ENCODE measurements at places on chromosomes 5 and 9. TPM values are rescaled to one million over a fixed set of nuclear protein-coding genes. Genes with fewer than 3 reads are reported as not detected.

- no peaks in the 10 kb centered on the region for H3K36me3 ChIP-seq
- no peaks in the 10 kb centered on the region for H3K4me1 ChIP-seq
- H3K4me3 ChIP-seq: no peak overlapping the region
- no peaks in the 10 kb centered on the region for H3K27me3 ChIP-seq
- H3K27ac ChIP-seq: no peak overlapping the region
Measured at GRCh38 chr5:10552183-10553143, 11.4 kb upstream of the ANKRD33B start.

- H3K4me1 ChIP-seq: no peaks in the 10 kb centered on the region
- H3K4me3 ChIP-seq: no peak overlapping the region
- DNase-seq: no peak
- H3K36me3 ChIP-seq: no peaks in the 10 kb centered on the region
- no peaks in the 10 kb centered on the region for H3K27me3 ChIP-seq
- H3K27ac ChIP-seq: no peak overlapping the region
Measured at GRCh38 chr5:124873188-124873587, 126.7 kb upstream of the ZNF608 start.

The OLFML2A gene
- 16.7 TPM for total RNA-seq

DNA sequence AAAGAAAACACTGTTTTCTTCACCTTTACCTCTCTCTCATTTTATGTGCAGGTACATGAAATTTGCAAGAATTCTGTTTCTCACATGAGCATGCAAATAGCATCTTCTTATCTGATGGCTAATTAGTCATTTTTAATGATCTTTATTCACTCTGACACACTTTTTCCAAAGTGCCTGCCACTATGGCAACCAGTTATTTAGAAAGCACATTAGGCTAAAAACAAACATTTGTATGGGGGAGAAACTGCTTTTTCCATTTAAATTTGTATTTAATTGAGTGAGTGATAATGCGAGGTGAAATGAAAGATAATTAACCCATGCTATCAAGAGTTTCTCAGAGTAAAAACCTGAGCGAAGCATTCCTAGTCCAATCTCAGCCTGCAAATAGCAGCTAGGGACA is 365.0 kb downstream of the MAT2B start:
- H3K4me3 ChIP-seq: no peak overlapping the region
- no peak overlapping the region for H3K27ac ChIP-seq
- H3K4me1 ChIP-seq: no peaks in the 10 kb centered on the region
- no peak for DNase-seq

GRCh38 chr5:153014194-153014593 is 476.3 kb upstream of the GRIA1 start:
- DNase-seq: no peak
- H3K4me1 ChIP-seq: no peaks in the 10 kb centered on the region
- H3K36me3 ChIP-seq: no peaks in the 10 kb centered on the region
- no peak overlapping the region for H3K27ac ChIP-seq
- no peak overlapping the region for H3K4me3 ChIP-seq

The HACD4 gene
- 3.1 TPM for total RNA-seq

DNA sequence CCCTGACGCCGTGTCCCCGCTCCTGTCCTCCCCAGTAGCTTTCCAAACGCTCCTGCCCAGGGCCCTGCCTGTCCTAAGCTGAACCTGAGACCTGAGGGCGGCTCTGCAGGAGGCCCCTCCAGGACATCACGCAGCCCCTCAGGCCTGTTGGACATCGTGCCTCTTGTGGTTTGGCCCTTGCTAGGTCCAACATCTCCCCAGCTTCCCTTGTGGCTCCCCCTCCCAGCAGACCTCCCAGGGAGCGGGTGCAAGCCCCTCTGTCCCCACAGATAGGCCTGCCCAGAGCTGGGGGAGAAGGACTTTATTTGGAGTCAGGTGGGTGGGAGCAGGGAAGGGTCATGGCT is 4.1 kb downstream of the OBP2B start:
- H3K27ac ChIP-seq: no peak overlapping the region
- no peaks in the 10 kb centered on the region for H3K36me3 ChIP-seq
- no peaks in the 10 kb centered on the region for H3K4me1 ChIP-seq
- no peaks in the 10 kb centered on the region for H3K27me3 ChIP-seq

GRCh38 chr9:32516241-32516640 is 9.8 kb downstream of the RIGI start:
- no peak overlapping the region for H3K27ac ChIP-seq
- no peak overlapping the region for H3K4me3 ChIP-seq
- H3K36me3 ChIP-seq: no peaks in the 10 kb centered on the region

GRCh38 chr5:78587775-78588291 is 60.7 kb downstream of the LHFPL2 start:
- no peaks in the 10 kb centered on the region for H3K36me3 ChIP-seq
- no peaks in the 10 kb centered on the region for H3K4me1 ChIP-seq
- no peak overlapping the region for H3K4me3 ChIP-seq
- no peak for DNase-seq
- H3K27ac ChIP-seq: no peak overlapping the region
- H3K27me3 ChIP-seq: no peaks in the 10 kb centered on the region

DNA sequence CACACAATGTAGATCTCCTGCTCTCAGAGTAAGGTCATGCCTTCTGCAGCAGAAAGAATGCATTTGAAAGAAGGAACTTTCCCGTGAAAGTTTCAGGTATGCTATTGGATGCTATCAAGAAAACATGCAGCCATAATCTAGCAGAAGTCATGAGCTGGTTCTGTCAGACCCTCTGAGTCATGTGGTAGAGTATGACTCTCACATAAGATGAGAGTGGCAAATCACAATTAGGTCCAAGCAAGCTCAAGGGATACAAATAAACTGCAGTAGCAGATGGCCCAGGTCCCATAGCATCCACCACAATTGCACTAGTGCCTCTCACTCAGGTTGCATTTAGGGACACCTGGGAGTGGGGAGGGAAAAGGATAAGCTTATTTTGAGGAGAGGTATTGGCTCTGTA is 292.8 kb downstream of the ASTN2 start:
- DNase-seq: no peak
- H3K4me3 ChIP-seq: no peak overlapping the region
- H3K36me3 ChIP-seq: no peaks in the 10 kb centered on the region
- H3K27ac ChIP-seq: no peak overlapping the region
- H3K27me3 ChIP-seq: no peaks in the 10 kb centered on the region

The SPINK1 gene
- total RNA-seq: 3.7 TPM

The PCDHA9 gene
- total RNA-seq: 0.14 TPM

The DBH gene
- total RNA-seq: not detected

The PRR7 gene
- total RNA-seq: 8.7 TPM

GRCh38 chr5:102796009-102796408 is 40.9 kb downstream of the PAM start:
- no peaks in the 10 kb centered on the region for H3K36me3 ChIP-seq
- H3K27me3 ChIP-seq: no peaks in the 10 kb centered on the region
- no peaks in the 10 kb centered on the region for H3K4me1 ChIP-seq
- no peak for DNase-seq
- no peak overlapping the region for H3K4me3 ChIP-seq
- H3K27ac ChIP-seq: no peak overlapping the region

The SPINK14 gene
- total RNA-seq: not detected

- H3K4me3 ChIP-seq: no peak overlapping the region
- no peak for DNase-seq
- no peaks in the 10 kb centered on the region for H3K27me3 ChIP-seq
- H3K4me1 ChIP-seq: no peaks in the 10 kb centered on the region
- H3K36me3 ChIP-seq: no peaks in the 10 kb centered on the region
Measured at GRCh38 chr9:89273528-89274279, 37.3 kb upstream of the CKS2 start.

GRCh38 chr5:122444411-122444810 is 132.4 kb downstream of the SNCAIP start:
- no peaks in the 10 kb centered on the region for H3K27me3 ChIP-seq
- DNase-seq: no peak
- H3K36me3 ChIP-seq: no peaks in the 10 kb centered on the region
- no peak overlapping the region for H3K27ac ChIP-seq

DNA sequence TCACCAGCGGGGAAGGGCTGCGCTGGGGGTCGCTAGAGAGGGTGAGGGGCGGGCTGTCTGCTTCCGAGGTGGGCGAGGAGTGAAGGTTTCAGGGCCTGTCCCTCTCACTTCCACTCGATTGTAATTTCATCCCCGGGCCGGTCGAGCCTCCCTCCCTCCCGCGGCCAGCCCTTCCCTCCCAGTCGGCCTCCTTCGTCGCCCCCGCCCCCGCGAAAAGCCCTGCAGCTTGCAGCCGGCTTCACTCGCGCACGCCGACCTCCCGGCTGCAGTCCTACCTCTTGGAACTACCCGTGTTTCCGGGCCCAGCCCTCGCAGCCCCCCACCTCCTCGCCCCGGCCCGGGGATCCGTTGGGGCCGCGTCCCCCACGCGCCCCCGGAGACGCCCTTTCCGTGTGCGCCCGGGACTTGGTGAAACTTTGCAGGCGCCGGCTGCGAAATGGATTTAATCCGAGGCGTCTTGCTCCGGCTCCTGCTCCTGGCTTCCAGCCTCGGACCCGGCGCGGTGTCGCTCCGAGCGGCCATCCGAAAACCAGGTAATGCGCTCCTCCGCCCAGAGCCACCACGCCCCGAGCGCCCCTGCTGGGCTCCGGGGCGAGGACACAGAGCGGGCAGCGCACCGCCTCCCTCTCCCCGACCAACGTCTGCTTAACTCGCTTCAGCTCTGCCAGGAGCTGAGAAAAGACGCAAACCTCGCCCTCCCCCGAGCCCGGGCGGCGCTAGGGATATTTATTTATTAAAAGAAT is at the start of gene EGFLAM:
Gene EGFLAM (plus strand): TSS at position 241 of the 743 bp plus-strand sequence. CDS start 196 bp downstream, at position 437.
- no peaks in the 10 kb centered on the region for H3K36me3 ChIP-seq
- H3K27ac ChIP-seq: peak within 1 kb of the TSS; percentile 31
- peaks cover 5% of the 10 kb centered on the region for H3K4me1 ChIP-seq
- H3K27me3 ChIP-seq: no peaks in the 10 kb centered on the region

The ERP44 gene
- 20.6 TPM for total RNA-seq

GRCh38 chr5:147887026-147887627 is 8.6 kb downstream of the SCGB3A2 start:
- peak; percentile 51 for DNase-seq
- no peaks in the 10 kb centered on the region for H3K36me3 ChIP-seq
- no peaks in the 10 kb centered on the region for H3K4me1 ChIP-seq
- H3K27me3 ChIP-seq: no peaks in the 10 kb centered on the region

GRCh38 chr5:103941596-103941995 is 379.0 kb upstream of the NUDT12 start:
- H3K4me1 ChIP-seq: no peaks in the 10 kb centered on the region
- H3K27me3 ChIP-seq: no peaks in the 10 kb centered on the region
- DNase-seq: no peak
- H3K27ac ChIP-seq: no peak overlapping the region
- H3K36me3 ChIP-seq: no peaks in the 10 kb centered on the region

DNA sequence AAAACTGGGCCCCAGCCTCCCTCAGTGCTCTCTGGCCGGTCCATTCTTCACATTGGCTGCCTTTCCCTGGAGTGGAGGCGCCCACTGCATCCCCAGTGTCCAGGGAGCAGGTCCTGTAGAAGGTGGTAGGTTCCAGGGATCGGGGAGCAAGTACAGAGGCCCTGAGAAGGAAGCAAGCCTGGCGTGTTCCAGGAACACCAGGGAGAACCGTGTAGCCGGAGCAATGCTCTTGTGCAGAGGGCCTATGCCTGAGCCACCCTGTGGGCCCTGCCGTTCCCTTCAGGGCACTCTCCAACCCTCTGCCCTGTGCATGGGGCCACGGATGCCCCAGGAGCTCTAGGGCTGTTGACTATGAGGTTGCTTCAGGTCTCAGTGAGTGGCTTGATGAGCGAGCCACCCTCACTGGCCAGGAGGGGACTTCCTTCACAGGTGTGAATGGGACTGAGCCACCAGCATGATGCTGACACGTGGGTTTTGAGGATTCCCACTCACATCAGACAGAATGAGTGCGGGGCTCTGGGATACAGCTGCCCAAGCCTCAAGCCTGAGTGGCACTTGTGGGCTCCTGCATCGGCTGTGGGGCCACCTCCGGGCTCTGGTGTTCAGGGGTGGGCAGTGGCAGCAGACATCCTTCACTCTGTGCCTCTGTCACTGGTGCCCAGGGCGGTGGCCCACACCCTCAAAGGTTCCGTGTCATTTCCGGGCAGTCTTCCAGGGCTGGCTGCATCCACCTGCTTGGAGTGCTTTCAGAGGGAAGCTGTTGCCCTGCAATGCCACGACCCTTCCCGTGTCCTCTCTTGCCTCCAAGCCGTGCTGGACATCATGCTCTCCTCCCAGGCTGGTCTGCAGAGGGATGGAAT is 54.4 kb downstream of the ADAMTS2 start:
- H3K4me1 ChIP-seq: no peaks in the 10 kb centered on the region
- DNase-seq: no peak
- H3K4me3 ChIP-seq: no peak overlapping the region
- H3K27me3 ChIP-seq: peaks cover 3% of the 10 kb centered on the region
- no peak overlapping the region for H3K27ac ChIP-seq

The HAVCR1 gene
- 1.6 TPM for total RNA-seq

The CD72 gene
- 3.0 TPM for total RNA-seq

The GPRIN1 gene
- total RNA-seq: 0.14 TPM

DNA sequence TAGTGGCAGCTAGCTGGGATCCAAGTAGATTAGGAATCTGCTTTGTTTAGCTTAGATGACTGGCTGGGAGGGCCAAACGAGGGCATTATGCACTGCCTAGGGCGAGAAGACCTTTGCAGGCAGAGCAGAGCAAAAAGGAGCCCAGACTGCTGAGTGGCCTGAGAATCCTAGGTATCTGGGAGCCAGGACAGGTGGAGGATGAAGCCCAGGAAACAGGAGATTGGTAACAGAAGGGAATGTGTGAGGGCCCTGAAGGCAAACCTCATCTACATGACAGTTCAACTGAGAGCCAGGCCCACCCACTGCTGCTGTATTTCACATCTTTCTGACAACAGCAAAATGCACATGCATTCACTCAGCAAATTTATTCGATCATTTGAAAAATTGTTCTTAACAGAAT is 192.3 kb downstream of the DTWD2 start:
- no peaks in the 10 kb centered on the region for H3K4me1 ChIP-seq
- no peak for DNase-seq
